ENCODE measurements at places on chromosomes 12 and 14.

GRCh38 chr12:75337905-75338304 lies 3.4 kb downstream of the GLIPR1L1 start:
- DNase-seq = no peak

GRCh38 chr14:54487771-54488170 lies 1.0 kb downstream of the GMFB start:
- DNase-seq = no peak

DNA sequence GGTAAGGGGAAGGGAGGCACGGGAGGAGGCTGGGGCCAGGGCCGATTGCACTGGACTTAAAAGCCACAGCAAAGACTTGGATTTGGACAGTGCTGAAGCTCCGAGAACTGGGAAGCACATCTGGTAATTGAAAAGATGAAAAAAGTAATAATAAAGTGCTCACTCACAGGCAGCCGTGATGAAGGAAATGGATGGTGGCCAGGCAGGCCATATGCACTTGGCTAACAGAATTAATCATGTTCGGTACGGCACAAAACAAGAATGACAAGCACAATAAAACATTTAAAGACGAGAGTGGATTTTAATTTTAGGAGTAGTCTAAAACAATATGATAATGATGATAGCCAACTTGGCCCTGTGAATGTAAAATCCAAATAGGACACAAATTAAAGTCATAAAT lies 154.3 kb downstream of the VRK1 start:
- no peak for DNase-seq

- DNase-seq = no peak
Observed at GRCh38 chr12:106311139-106311538, 8.6 kb downstream of the TCP11L2 start.
